ENCODE measurements at places on chromosomes 1 and 21.

- DNase-seq, result no peak
Observed at GRCh38 chr21:21688889-21689288, 690.7 kb downstream of the NCAM2 start.

DNA sequence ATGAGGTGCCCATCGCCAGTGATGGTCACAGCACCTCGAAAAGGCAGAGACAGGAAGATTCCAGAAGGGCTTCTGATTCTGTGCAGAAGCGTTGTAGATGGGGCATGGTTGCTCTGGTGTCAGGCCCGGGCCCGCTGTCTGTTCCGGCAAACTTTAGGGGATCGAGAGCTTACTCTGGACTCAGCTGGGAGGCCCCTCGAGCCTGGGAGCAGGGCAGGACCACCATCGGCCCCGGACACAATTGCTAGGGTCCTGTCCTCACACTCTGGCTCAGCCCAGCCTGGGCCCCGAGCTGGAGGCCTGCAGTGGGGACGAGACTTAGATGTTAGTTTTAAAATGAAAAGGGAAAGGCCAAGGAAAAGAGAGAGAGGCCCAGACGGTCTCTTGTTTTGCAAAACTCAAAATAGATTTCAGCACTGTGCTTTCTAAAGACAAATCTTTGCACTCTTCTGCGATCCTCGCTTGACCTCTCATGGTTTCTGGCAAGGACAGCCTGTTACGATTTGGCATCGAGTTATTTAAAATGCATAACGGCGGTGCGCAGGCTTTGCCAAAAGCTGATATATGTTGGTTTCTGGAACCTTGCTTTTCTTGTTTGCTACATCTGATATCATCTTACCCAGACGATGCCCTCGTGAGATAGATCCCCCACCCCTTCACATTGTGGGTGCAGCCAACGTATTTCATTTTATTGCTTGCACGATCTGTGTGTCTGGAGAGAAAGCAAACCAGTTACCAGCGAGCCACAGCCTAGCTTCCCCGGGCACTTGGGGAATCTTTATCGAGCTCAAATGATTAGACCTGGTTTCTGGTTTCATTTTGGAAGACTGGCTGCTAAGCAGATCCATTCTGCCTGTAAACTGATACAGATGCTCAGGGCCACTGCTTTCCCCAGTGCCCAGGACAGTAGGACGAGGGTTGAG lies 58.0 kb downstream of the PRDM16 start:
- no peak for DNase-seq

DNA sequence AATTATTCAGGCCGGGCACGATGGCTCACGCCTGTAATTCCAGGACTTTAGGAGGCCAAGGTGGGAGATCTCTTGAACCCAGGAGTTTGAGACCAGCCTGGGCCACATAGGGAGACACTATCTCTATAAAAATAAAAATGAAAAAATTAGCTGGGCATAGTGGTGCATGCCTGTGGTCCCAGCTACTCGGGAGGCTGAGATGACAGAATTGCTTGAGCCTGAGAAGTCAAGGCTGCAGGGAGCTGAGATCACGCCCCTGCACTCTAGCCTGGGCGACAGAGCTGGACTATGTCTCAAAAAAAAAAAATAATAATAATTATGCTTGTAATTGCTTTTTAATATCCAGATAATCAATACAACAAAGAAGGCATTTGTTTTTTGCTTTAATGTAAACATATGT lies 91.3 kb downstream of the RIPK4 start:
- DNase-seq, result no peak

- no peak for DNase-seq
Observed at GRCh38 chr1:67457247-67457646, 27.0 kb upstream of the SERBP1 start.

GRCh38 chr1:115073298-115074087 lies 15.8 kb downstream of the TSPAN2 start:
- no peak for DNase-seq

- no peak for DNase-seq
Observed at GRCh38 chr1:10195570-10195969, 14.8 kb upstream of the KIF1B start.

DNA sequence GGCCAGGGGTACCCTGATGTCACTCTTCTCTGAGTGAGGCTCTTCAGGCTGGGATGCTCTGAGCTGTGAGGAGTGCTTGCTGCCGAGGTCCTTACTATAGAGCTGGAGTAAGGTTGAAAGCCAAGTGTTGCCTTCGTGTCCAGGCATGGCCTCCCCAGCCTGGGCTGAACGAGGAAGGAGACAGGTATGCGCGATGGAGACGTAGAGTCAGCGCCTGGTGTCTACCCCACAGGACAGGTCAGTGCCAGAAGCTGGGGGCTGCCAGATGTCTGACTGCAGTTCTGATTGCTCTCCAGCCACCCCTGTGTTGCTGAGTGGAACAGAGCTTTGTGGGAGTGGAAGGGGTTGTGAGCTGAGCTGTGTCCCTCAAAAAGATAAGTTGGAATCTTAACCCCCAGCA lies 135.8 kb upstream of the AJAP1 start:
- no peak for DNase-seq

DNA sequence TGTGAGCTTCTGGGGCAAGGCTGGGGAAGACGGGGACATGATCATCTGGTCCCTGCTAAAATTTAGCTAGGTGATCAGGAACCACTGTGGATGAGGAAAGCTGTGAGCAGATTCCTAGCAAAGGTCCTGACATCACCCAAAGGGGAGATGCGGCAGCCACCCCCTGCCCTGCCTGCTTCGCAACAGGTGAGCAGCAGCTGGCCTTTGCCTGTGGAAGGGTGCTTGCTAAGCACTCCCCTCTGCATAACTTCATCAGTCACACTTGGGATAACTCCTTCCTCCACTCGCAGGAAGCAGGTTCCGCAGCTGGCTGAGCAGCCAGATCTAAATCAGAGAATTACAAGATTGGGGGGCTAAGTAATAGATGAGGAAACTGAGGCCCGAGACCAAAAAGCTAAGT lies 51.2 kb downstream of the KCNN3 start:
- no peak for DNase-seq

DNA sequence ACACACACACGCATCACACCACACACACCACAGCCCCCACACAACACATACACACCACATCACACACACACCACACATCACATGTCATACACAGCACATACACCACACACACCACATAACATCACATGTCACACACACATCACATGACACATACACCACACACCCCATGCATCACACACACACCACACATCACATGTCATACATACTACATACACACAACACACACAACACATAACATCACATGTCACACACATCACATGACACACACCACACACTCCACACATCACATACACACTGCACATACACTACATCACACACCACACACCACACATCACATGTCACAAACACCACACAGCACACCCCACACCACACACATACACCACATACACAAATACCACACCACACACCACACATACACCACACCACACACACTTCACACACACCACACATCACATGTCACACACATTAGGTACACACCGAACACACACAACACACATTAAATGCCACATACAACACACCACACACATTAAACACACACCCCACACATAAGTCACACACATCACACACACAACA lies 1.8 kb downstream of the LYPD8 start:
- DNase-seq, result no peak

- no peak for DNase-seq
Observed at GRCh38 chr1:9202240-9202870, 32.2 kb upstream of the H6PD start.

GRCh38 chr1:17606826-17607440 lies 67.4 kb downstream of the ARHGEF10L start:
- DNase-seq, result no peak

GRCh38 chr1:160865337-160865736 lies 2.6 kb upstream of the CD244 start:
- DNase-seq, result no peak

GRCh38 chr1:121458291-121459048 lies 273.7 kb downstream of the SRGAP2C start:
- no peak for DNase-seq

DNA sequence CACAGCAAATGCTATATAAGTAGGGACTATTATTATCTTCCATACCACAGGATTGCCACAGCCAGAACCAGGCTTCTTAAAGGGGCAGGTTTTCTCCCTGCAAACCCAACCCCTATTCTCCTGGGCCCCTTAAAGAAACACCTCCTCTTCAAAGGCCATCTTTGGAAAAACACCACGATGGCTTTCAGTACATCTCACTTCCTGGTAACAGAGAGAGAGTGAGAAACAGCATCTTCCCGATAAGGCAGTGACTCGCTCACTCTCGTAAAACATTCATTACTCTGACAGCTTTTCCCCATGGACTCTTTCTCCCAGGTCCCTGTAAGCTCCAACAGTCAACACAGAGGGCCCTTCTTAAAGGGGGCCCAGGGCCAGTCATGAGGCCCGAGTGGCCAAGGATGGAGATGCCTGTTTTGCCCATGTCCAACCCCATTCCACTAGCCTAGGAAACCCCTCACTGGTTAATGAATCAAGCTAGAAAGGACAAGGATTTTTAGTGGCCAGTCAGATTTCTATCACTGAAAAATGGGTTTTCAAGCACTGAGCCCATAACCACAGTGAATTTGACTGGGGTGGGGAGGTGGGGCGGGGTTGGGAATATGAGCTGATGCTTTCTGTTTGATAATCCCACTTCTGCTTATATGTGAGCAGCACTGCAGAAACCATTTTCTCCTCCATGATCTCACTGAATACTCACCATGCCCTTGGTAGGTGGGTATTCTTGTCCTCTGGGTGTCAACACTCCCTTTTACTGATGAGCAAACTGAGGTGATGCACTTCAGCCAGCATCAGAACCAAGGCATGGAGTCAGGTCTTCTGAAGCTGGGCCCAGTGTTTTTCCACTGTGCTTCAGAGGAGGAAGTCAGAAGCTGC lies 3.6 kb upstream of the NAV1 start:
- DNase-seq, result no peak

DNA sequence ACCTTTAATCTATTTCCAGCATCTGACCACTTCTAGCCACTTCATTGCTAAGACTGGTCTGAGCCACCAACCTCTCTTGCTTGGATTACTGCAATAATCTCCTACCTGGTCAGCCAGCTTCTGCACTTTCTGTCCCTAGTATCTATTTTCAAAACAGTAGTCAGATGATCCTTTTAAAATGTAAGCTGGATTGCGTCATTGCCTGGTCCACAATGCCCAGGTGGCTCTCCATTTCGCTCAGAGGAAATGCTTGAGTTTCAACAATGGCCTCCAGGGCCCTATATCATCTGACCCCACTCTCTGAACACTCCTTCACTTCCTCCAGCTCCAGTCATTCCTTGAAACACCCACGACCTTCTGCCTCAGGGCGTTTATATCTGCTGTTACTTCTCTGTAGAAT lies 2.3 kb downstream of the FYB2 start:
- DNase-seq, result no peak

- no peak for DNase-seq
Observed at GRCh38 chr1:162357681-162358266, 18.9 kb downstream of the SPATA46 start.

- DNase-seq, result no peak
Observed at GRCh38 chr21:42991992-42992740, 17.8 kb downstream of the PKNOX1 start.

- no peak for DNase-seq
Observed at GRCh38 chr1:243301059-243301458, 45.2 kb downstream of the SDCCAG8 start.

DNA sequence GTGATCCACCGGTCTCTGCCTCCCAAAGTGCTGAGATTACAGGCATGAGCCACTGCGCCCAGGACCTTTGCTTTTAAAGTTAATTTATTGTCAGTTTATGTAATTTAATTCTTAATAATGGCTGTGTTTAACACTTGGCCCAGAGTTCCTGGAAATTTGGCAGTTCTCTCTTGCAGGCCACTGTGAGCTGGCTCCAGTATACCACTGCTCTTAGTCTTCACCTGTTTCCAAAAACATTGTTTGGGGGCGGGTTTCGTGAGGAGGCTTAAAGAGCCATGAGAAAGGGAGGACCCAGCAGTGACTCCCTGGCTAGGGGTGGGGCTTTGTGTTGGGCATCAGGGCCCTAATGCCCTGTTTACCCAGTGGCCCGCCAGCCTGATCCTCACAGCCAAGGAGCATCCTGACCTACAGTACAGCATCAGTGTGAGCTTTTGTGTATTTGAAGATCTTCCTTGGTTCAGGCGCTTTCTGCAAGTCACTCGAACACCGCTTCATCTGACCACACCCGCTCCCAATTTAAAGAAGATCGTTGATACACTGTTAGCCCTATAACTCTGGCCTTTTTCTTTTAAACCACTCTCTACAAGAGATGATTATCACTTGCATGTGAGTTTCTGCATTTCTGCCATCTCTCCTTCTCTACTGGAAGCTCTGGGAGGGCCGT lies 12.0 kb upstream of the BGLAP start:
- no peak for DNase-seq

DNA sequence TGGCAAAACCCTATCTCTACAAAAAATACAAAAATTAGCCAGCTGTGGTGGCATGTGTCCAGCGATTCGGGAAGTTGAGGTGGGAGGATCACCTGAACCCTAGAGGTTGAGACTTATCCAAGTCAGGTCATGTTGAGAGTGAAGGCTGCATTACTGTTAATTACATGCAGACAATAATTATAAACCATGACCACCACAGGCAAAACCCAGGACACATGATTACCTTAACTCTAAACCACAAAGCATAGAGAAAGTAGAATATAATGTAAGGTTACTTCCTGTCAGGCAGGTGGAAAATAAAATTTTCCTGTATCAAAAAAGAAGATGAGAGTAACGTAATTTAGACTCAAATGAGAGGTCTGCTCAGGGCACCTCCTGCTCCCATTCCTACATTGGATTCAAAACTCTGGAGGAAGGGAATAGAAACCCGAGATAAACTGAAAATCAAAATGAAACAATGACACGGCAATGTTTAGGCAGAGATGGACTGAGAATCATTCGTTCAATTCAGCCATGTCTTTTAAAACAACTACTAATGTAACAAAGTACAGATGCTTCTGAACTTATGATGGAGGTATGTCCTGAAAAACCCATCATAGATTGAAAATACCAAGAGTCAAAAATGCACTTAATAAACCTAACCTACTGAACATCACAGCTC lies 33.6 kb downstream of the RGS8 start:
- no peak for DNase-seq

- no peak for DNase-seq
Observed at GRCh38 chr21:37565530-37566223, 199.1 kb downstream of the DYRK1A start.

- DNase-seq, result no peak
Observed at GRCh38 chr1:76013206-76013581, 61.4 kb upstream of the ST6GALNAC3 start.

Data from RWPE2 (cell line).